ENCODE measurements at places on chromosomes 6 and 20.
A peak's percentile ranks its signal among the peaks of the same experiment; 100 is the strongest.

DNA sequence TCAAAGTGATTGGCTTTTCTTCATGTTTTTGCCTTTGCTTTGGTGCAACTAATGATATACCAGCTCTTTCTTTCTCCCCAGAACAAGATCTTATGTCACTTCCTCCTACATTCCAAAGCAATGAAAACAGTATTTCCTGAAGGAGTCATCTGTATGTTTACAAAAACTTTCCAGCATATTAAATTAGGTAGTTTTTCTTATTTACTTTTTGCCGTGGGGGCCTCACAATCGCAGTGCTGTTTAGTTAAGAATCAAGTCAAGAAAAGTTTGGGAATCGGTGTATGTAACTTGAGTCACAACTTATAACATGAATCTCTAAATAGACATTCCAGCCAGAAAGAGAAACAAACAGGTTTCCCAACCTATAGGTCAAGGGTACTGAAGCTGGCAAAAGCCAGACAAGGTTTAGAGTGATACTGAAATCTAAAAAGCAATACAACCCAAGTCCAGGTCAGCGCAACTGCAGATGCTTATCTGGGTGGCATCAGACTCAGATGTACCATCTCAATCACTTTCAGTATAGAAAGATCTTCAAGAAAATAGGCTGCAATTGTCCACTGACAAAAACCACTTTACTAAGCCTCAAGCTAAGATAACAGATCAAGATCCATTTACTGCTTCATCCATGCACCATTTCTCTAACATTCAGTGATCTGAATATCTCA is 63.6 kb downstream of the IPCEF1 start:
- no peak for DNase-seq

DNA sequence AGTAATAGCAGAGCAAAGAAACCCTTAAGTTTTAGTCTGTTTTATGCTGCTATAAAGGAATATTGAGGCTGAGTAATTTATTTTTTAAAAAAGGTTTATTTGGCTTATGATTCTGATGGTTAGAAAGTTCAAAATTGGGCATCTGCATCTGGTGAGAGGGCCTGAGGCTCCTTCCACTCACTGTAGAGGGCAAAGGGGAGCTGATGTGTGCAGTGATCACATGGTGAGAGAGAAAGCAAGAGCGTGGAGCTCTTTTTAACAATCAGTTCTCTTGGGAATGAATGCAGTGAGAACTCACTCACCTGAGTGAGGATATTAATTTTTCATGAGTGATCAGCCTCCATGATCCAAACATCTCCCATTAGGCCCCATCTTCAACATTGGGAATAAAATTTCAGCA is 36.4 kb upstream of the SAMD3 start:
- DNase-seq, result no peak

DNA sequence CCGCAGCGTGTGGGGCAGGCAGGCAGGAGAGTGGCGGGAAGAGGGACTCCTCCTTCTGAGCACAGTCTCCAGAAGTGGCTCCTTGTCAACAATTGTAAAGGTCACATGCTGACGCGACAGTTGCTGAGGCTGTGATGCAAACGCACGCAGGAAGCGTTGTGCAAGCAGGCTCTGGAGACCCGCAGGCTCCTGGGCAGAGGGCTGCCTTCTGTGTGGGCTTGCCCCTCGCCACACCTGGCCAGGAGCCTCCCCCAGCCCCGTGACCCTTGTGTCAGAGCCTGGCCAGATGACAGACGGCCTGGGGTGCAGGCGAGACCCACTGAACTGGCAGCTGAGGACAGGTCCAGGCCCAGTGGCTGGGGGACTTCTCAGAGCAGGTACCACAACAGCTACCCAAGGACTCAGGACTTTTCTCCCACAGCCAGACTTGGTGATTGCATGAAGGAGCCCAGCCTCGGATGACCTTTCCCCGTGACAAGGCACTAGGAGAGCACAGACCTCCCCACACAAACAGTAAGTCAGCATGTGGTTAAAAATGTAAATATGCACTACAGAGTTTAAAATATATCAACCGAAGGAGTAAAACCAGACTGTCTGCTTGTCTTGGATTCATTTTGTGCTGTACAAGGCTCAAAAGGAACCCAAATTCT is 222.1 kb upstream of the RREB1 start:
- DNase-seq, result no peak

DNA sequence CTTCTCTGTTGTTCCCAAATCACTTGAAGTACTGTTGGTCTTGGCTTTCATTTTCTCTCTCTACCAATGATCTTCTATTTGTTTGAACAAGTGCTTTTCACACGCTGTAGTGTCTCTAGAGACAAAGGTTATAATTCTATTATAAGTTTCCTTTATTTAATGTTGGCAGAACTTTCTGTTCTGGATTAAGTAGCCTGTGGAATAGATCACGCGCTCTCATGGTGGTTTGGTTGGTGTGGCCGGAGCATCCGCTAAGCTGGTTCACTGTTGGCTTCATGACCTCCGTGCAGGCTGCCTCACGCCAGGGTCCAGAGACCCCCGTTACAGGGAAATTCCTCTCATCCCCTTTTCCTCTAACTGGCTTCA is 30.9 kb upstream of the KIF25 start:
- no peak for DNase-seq

- no peak for DNase-seq
Measured at GRCh38 chr6:41072836-41073202, at the start of gene NFYA. Gene NFYA, plus strand, starts transcription at chr6:41072974. Its CDS starts 6,116 bp downstream, at chr6:41079090.

DNA sequence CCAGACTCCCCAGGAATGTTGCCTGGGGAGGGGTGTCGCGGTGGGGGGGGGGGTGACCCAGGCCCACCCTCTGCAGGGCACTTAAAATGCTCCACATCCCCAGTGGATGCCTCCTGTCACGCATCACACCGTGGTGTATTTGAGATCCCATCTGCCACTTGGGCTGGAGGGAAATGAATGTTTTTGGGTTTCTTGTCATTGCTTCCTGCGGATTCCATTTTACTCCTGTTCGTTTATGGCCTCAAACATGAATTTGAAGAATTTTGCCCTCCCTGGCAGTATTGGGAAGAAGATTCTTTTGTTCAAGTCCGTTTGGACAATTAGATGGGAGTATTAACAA is 544 bp upstream of the KHDC1 start:
- DNase-seq, result no peak

GRCh38 chr6:44297063-44298038 is 15.8 kb downstream of the AARS2 start:
- DNase-seq, result peak; percentile 8

DNA sequence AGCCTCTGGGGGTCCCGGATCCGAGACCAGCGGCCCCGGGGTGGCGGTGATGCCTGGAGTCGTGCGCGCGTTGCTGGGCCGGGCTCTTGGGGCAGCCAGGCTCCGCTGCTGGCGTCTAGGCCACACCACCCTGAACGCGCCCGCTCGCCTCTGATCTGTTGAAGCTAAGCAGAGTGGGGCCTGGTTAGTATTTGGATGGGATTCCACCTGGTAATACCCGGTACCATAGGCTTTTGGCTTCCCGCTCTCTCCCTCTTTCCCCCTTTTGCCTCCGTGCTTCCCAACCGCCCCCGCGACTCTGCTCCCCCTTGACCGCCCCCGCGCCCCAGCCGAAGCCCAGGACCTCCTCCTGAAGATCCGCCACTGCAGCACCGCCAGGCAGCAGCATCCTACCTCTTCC is 1383.5 kb upstream of the DEFB115 start:
- no peak for DNase-seq

GRCh38 chr6:129634411-129635230 is 75.4 kb downstream of the ARHGAP18 start:
- DNase-seq, result no peak

DNA sequence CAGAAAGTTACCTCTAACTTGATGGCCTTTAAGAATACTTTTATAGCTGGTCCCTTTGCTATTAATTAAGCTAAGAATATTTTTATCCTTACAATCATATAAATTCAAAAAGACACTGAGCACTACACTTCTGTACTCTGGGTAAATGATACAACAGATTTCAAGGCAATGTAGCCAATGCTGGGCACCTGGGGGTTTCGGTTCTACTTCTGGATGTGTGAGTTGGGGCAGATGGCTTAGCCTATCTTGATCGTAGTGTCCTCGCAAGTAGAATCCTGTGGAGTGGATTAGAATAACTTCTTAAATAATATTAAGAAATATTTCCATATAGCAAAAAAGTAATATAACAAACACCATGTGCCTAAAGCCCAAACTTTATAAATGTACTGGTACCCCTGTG is 96.9 kb upstream of the NT5E start:
- DNase-seq, result no peak

- no peak for DNase-seq
Measured at GRCh38 chr6:36052097-36052496, 24.5 kb downstream of the MAPK14 start.

DNA sequence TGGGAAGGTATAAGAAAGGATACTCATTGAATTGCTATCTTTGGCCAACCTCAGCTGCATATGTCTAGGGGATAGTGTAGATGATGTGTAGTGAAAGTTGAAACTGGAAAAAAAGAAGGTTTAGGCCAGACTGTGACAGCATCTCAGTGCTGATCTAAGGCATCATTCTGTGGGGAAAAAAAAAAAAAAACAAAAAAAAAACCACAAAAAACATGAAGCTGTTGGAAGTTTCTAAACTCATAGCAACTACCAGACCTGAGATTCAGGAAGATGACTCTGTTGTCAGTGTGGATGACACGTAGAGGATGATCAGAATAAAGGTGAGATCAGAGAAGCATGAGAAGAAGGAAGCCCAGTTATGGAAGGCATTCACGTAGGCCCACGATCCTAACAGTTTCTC is 100.8 kb upstream of the CNKSR3 start:
- DNase-seq, result no peak

DNA sequence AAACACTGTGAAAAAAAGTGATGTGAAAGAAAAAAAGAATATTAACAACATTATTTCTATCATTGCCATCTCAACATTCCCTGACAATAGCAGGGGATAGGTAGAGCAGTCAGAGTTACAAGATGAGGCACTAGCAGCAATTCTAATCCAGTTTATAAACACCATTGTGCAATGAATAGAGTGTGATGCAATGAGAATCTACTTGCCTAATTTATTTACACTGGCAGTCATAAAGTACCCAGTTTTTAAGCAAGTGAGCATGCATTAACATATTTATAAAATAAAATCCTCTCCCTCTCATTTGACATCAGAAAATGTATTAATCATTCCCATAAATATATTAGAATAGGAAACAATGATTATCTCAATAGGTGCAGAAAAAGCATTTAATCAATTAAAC is 2.5 kb upstream of the MANEA start:
- DNase-seq, result no peak

DNA sequence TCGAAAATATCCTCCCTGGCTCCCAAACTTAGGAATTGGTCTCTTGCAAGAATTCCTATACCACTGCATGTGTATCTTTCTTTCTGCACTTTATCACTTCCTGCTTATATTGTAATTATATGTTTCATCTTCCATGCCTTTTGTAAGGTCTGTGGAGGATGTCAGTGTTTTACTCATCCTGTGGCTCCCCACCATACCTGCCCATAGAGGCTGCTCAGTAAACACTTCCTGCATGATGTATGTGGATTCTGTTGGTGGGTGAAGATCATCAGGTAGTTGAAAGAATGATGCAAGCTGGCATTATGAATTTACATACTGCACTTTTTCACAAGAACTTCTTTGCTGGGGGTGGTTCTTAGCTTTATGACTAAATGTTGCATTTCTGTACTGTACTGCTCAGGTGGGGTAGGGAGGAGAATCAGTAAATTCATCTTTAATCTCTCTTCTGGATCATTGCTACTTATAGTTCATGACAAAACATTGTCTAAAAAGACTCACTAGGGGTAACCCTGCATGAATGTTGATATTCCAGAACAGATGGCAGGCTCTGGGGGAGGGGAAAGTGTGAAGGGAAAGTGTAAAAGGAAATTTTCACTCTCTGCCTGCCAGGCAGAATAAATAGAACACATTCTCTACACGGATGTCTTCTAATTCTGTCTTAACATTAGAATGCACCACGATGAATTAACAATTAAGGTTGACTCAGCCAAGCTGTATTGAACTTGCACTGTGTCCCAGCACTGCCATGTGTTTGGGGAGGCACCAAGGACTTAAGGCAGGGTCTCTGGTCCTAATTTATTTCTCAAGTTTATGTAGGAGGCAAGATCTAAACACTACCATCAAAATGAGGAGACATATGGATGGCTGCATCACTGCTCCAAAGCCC is 36.0 kb upstream of the KLHL31 start:
- DNase-seq, result no peak

- no peak for DNase-seq
Measured at GRCh38 chr6:132998418-132998817, 184.0 kb downstream of the RPS12 start.

Data from NCI-H1092 (cell line).